ENCODE measurements at places on chromosomes 2 and 18.

DNA sequence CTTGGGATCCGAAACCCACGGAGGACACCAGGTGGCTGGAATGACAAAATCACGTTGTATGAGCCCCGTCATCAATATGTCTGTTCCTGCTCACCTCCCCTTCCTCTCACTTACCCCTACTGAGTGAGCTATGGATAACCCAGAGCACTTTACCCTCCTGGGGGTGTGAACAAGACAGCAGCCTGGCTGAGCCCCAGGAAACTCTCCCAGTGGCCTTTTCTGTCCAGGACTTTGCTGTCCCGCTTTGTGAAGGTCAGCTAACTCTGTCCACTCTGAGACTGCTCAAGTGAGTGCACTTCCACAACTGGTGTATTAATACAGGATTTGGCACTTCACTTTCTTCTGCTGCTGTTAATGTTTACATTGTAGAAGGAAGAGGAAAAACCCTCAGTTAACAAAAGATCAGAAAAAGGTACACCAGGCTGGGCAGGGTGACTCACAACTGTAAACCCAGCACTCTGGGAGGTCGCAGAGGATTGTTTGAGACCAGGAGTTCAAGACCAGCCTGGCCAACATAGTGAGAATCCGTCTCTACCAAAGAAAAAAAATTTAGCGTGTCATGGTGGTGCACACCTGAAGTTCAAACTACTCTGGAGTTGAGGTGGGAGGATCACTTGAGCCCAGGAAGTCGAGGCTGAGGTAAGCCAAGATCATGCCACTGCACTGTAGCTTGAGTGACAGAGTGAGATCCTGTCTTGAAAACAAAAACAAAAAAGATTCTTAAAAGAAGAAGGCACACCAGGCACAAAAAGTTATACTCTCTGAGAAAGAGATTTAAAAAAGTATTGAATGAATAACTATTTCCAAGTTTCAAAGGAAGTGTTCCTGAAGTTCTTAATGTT, 90.3 kb downstream of the CLHC1 start:
- no peak for DNase-seq

DNA sequence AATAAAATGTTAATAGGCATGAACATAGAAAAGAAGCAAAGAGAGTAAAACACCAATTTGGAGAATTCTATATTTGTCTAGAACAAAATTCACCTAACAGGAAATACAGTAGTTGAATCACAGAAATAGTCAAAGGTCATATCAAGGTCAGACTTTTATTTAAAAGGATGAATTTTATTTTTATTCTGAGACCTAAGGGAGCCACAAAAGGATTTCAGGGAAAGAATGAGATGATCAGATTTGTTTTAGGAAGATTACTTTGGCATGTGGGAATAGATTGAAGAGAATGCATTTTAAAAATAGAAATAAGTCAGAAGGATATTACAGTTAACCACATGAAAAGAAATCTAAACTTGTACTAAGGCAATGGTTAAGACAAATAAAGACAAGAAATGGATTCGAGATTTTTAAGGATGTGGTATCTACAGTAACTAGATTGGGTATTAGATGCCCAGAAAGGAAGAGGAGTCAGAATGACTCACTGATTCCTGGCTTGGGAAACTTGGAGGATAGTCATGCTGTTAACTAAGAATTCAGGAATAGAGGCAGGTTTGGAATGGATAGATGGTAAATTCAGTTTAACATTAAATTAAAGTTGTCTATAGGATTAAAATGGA, 56.0 kb downstream of the METTL4 start:
- no peak for DNase-seq

DNA sequence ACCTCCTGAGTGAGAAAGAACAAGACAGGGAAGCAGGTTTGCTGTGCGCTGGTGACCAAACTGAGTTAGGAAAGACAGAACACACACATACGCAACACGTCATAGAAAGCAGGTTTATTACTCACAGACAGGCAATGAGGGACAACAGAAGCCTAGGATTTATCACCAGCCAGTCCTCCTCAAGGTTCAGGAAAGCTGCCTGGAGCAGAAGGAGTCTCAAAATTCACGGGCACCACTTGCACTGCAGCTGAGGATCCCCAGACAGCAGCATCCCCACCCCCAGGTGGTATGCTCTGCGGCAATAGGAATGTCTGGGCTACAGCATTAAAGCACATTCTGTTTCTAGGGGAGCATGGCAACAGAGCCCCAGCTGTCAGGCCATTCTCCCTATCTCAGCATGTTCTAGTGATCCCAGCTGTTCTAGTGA, 284.4 kb upstream of the RGPD4 start:
- DNase-seq = no peak

DNA sequence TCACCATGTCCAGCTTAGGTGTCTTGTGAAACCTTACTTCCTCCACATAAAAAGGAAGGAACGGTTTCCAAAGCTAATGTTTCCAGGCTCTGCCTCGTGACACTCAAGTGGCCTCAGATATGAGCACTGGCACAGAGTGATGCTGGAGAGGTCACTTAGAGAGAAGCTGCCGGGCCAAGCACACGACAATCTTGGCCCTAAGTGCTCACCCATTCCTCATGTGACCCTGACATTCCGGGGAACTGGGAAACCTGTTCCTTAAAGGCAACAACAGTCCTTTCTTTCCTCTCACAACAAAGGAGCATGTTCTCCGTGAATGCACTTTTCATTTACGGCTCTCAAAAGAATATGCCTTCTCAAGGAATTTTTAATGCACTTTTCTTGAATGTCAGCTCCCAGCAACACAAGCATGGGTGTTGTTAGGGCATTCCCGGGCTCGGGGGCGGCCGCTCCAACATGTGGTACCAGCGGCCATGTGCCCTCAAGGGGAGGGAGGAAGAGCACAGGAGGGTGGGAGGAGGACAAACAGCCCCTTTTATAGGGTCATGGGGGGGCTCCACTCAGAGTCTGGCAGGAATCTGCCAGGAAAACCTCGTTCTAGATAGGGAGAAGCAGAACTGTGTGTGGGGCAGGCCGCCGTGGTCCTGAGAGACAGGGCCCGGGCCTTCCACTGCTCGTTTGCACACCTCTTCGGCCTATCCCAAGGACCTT, 118.6 kb downstream of the MBP start:
- DNase-seq = no peak

DNA sequence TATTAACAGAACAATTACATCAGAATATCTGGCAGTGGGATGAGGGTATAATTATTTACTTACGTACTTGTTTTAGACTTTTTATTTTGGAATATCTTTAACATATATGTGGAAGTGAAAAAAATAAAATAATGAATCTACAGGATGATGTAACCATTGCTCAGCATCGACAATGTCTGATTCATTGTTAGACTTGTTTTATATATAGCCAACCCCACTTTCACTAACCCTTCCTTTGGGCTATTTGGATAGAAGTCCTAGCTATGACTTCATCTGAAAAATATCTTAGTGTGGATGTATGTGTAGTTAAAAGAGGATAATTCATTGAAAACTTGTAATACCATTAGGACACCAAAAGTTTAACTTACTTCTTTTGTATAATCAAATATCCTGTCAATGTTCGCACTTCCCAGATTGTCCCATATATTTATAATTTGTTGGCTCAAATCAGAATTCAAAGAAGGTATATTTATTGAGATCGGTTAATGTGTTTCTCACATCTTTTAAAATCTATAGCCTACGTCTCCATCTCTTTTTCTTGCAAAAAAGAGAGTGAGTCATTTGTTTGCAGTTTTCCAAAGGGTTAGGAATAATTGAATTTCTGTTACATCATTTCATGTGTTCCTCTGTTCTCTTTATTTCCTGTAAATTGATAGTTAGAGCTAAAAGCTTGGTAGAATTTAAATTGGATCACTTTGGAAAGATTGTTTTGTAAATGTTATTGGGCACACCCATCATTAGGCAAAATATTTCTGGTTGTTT, 506.1 kb upstream of the FAM98A start:
- DNase-seq = no peak

GRCh38 chr2:198973181-198973580, 484.6 kb downstream of the SATB2 start:
- no peak for DNase-seq

DNA sequence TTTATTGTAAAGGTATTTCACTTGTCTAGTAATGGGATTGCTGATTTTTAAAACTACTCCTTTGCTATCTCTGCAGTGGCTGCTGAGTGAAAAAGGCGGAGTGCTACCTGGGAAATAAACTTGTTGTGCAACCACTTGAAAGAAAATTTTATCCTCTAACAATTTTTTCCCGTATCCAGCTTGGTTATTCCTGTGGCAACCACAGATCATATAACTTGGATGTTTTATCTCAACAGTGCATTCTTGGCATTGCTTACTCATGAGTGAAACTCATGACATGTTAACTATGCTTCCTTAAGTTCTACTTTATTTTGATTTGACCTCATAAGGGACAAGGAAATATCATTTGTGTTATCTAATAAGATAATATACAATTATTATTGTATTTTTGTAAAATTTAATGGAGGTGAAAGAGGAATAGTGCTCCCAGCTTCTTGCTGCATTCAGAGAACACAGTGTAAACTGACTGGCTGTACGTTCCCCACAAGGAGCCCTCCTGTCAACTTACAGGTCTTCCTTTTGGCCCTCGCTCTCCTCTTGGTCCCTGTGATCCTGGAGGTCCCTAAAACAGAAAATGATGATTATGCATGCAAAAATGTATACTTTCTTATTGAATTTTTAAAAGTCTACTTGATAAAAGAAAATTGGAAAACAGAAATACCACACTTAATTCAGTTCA, 82.7 kb downstream of the COL5A2 start:
- no peak for DNase-seq

DNA sequence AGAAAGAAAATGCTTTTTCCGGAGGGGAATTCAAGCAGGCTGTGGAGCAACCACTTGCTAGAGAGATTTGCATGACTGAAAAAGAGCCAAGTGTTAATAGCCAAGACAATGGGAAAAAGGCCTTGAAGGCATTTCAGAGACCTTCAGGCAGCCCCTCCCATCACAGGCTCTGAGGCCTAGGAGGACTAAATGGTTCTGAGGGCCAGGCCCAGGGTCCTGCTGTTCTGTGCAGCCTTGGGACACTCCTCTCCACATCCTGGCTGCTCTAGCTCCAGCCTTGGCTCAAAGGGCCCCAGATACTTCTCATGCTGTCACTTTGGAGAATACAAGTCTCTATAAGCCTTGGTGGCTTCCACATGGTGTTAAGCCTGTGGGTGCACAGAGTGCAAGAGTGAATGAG, 81.8 kb downstream of the B3GNT2 start:
- DNase-seq = no peak

GRCh38 chr2:96819876-96820511, 3.9 kb downstream of the CNNM3 start:
- no peak for DNase-seq

GRCh38 chr2:9805435-9806297, 37.6 kb upstream of the TAF1B start:
- no peak for DNase-seq

Measured in bone marrow (tissue), 2 donors.